Left cardiac atrium (tissue), 4 donors: ENCODE measurements at places on chromosomes 3 and 15. TPM values are rescaled to one million over a fixed set of nuclear protein-coding genes. Genes with fewer than 3 reads are reported as not detected.

CHDH gene
- total RNA-seq = 5.0 TPM

ROPN1 gene
- total RNA-seq = 0.29 TPM

STRA6 gene
- total RNA-seq = not detected

SLC7A14 gene
- total RNA-seq = not detected

CACNA2D3 gene
- total RNA-seq = 24.2 TPM

CELSR3 gene
- 0.39 TPM for total RNA-seq

LSG1 gene
- 19.9 TPM for total RNA-seq

CIB1 gene
- total RNA-seq = 53.2 TPM

VGLL3 gene
- 8.2 TPM for total RNA-seq

SAMD7 gene
- not detected for total RNA-seq

CD96 gene
- total RNA-seq = 2.9 TPM

A4GNT gene
- not detected for total RNA-seq

REC114 gene
- 1.8 TPM for total RNA-seq

GABRR3 gene
- total RNA-seq = not detected

MORC1 gene
- total RNA-seq = not detected

PPM1L gene
- total RNA-seq = 30.2 TPM

ELL3 gene
- 1.6 TPM for total RNA-seq

PAK6 gene
- 6.8 TPM for total RNA-seq

HGD gene
- total RNA-seq = 1.5 TPM

KBTBD12 gene
- total RNA-seq = 5.1 TPM

TMEM158 gene
- total RNA-seq = 0.44 TPM

SERPINI2 gene
- 0.71 TPM for total RNA-seq

KLHL6 gene
- total RNA-seq = 2.1 TPM

ERC2 gene
- 3.6 TPM for total RNA-seq

CAV3 gene
- 17.6 TPM for total RNA-seq

CAPN3 gene
- 8.7 TPM for total RNA-seq

ZIC4 gene
- not detected for total RNA-seq

POTEB gene
- total RNA-seq = not detected

STRIT1 gene
- total RNA-seq = not detected

MYLK gene
- 116 TPM for total RNA-seq

BTLA gene
- 0.50 TPM for total RNA-seq

VILL gene
- total RNA-seq = 6.1 TPM

CADM2 gene
- 8.9 TPM for total RNA-seq

CORO2B gene
- 8.9 TPM for total RNA-seq

SERINC4 gene
- total RNA-seq = 0.24 TPM

IGSF11 gene
- 2.2 TPM for total RNA-seq

PLCH1 gene
- total RNA-seq = 0.39 TPM

THBS1 gene
- 551 TPM for total RNA-seq

SNTN gene
- not detected for total RNA-seq

CCDC174 gene
- total RNA-seq = 13.0 TPM

NR1I2 gene
- total RNA-seq = 0.09 TPM

DGKG gene
- total RNA-seq = 23.4 TPM

FYCO1 gene
- total RNA-seq = 91.9 TPM

ITPKA gene
- 0.71 TPM for total RNA-seq

MB21D2 gene
- total RNA-seq = 4.1 TPM

GOLGA8J gene
- 0.15 TPM for total RNA-seq
